GF-D8 (cell line): ENCODE measurements at places on chromosomes 2 and 18.
A peak's percentile ranks its signal among the peaks of the same experiment; 100 is the strongest.

GRCh38 chr2:37109523-37109922 lies 25.2 kb downstream of the GPATCH11 start:
- DNase-seq: no peak

DNA sequence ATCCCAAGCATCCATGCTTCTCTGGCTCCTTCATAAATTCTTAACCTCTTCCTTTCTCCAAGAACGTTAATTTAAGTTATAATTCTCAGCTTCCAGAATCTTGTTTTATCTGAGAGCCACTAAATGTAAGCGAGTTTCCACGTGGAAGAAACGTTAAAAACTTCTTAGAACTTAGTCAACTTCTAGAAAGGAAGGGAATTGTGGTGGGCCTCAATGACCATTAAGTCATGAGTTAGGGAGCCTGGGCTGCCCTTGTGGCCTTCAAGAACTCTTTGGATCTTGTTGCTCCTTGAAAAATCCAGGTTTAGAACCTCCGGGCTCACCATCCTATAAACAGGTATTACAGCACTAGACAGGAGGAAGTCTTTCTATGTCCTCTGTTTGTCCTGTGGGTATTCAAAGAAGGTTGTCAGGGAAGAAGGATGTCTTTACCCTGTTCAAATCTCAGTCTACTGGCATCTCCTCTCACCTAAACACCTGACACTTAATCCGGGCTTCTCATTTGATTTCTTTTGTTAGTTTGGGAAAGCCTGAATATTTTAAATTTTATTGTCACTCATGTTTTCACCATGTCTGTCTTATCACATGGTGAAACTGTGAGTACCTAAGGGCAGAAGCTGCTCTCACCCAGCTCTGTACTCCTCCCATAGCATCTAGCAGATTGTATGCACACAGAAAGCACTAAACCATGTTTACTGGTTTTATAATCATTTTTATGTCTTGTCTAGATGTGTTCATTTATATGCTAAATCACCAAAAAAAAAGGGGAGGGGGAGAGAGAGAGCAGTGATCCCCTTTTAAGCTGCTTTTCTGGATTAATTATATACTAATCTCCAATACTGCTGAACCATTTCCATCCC lies 6.3 kb downstream of the RND3 start:
- no peak for DNase-seq

DNA sequence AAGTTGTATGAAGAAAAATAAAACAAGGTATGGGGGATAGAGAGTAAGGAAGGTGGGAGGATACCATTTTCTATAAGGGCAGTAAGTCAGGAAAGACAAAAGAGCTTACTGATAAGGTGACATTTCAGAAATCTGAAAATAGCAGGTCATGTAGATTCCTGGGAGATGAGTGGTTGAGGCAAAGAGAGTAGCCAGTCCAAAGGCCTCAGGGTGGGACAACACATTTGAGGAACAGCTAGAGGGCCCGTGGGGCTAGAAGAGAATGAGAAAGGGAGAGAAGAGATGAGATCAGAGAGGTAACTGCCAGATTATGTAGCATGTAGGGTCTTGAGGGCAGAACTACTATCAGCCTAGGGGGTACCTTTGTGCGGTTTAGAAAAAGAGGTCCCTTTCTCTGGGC lies 2.9 kb downstream of the CLHC1 start:
- no peak for DNase-seq

DNA sequence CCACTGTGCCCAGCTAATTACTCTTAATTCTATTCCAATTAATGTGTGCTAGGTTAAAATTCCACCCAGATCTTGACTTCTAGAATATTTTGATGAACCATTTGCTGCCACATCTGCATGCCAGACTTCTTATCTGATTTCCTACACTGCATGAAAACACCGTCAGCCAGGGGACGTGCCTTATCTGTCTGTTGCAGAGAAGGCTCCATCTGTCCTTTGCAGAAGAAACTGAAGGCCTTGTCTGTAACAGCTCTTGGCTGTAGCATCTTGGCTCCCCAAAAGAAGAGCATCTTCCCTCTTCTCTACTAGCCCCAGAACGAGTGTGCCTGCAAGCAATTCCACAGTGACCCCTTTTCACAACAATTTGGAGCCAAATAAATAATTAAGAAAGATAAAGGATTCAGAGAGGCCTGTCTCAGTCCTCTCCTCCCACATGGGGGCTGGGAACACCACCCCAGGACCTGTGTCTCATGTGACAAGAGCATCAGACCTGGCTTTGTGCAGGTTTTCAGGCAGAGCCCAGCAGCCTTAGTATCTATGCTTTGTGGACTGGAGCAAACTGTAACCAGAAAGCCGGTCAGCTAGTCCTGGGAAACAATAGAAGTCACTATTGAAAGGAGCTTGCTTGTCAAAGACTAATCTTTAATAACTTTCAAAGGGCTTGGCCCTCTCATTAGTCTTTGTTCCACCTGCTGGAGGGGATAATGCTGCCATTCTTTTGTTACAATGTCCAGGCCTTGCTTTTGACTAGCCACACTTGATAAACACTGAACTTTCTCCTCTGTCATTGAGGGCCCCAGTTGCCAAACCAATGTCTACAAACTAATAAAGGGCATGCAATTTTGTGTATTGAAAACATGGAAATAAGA lies 84.0 kb upstream of the NEUROD1 start:
- DNase-seq: no peak

DNA sequence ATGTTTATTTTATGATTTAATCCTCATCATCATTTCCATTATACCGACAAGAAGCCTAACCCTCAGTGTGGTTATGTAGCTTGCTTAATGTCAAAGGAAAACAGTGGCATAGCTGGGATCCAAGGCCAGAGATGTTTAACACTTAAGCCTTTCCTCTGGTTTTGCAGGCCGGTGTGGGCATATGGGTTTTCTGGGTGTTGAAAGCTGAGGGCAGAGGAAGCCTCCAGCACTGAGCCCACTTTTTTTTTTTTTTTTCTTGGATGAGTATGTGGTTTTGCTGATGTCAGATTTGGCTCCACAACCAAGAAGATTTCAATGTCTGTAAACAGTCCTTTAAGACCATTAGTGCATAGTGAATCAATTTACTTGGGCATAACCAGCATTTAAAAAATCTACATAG lies 41.3 kb downstream of the LHCGR start:
- no peak for DNase-seq

DNA sequence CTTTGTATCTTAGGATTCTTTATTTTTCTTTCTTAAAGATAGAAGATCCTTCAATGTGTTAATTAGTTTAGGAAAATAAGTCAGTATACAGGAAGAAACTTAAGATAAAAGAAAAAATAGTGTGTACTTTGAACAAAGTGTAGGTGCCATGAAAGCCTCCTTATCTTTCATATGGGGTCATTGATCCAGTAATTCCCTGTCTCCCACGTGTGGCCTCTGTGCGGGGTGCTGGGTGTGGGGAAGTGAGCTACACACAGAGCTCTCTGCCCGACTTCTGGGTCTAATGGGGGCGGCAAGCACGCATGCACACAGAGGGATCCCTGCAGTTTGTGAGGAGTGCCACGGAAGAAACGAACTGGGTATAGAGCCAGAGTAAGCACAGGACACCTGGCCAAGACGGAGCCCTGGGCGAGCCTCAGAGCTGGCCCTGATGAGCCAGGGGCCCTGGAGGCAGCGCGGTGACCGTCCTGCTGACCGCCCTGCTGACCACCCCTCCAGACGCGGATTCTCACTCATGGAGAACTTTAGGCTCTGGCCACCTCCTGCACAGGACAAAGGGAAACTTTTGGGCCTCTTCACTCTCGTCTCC lies 253.5 kb downstream of the ACKR3 start:
- DNase-seq: no peak

DNA sequence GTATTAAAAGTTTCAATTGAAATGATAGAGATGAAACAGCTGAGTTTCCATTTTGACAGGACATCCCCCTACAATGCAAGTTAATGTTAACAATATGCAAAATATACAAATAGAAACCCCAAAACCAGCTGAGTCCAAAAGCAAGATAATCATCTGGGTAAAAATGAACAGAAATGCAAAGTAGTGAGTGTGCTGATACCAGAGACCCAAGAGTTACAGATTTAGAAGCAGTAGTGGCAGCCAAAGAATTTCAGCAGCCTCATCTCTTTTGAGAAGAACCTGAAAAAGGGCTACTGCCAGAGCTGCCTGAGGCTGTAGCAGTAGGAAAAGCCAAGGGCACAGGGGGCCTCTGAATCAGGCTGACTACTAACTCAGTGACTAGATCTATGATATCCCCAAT lies 82.6 kb downstream of the THADA start:
- no peak for DNase-seq

GRCh38 chr2:118801151-118801550 lies 46.3 kb downstream of the EN1 start:
- no peak for DNase-seq

- DNase-seq: no peak
These were observed 29.5 kb upstream of the ODC1 start for GRCh38 chr2:10477443-10478297.

DNA sequence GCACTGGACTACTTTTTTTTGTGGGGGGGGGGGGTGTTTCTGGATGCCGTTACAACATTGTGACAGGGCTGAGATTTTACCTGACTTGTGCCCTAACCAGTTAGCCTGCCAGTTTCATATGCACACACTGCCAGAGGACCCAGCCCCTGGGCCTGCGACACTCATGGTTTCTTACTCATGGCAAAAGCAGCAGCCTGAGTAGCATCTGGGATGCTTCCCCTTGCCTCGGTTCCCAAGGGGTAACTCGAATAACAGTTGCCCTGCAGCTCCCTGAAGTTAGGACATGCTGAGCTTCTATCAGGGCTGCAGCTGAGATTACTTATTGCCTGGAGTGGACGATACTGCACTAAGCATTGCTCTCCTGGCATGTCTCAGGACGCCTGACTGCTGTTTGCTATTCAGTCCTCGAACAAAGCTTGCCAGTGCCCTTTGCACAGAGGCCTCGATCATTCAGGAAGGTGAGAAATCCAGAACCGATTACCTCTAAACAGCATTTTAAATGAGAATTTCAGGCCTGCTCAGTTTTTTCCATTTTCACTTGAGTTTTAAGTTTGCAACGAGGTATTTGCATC lies 47.9 kb downstream of the TRPM8 start:
- DNase-seq: no peak

DNA sequence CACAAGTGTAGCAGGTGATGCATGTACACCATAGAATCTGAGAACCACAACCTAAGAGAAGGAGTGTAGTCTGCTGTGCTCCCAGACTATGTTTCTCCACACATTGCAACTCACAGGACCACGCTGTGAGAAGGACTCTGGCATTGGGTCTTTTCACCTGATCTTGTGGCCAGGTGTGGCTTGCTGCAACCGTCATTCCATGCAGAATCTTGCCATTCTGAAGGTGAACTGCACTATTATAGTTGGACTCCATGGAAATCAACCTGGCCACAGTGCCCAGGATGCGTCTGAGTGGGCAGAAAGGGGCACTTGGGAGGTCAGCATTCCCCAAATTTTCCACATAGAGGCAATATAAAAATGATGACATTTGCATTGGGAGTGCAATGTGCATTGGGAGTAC lies 122.2 kb downstream of the CAPN13 start:
- no peak for DNase-seq

GRCh38 chr2:147630585-147630984 lies 214.2 kb upstream of the ACVR2A start:
- DNase-seq: no peak

GRCh38 chr2:8544786-8545694 lies 136.8 kb upstream of the ID2 start:
- peak; percentile 93 for DNase-seq

DNA sequence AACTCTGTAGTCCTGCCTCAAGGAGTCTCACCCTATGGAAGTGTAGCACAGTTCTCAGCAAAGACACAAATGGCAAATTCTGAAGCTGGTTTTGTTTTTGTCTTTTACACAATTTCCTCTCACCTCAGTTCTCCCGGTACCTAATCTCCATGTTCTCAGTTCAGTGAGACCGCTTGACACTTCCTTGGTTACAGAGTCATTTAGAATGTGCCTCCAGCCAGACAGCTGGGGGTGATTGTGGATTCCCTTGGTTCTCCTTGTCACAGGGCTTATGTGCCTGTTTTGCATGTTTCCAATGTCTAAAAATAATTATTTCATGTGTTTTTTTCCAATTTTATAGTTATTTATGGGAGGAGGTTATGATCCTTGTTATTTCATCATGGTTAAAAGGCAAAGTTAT lies 379.5 kb upstream of the MAP2 start:
- no peak for DNase-seq

- no peak for DNase-seq
These were observed 167.7 kb downstream of the PLCL1 start for GRCh38 chr2:197972061-197972460.

DNA sequence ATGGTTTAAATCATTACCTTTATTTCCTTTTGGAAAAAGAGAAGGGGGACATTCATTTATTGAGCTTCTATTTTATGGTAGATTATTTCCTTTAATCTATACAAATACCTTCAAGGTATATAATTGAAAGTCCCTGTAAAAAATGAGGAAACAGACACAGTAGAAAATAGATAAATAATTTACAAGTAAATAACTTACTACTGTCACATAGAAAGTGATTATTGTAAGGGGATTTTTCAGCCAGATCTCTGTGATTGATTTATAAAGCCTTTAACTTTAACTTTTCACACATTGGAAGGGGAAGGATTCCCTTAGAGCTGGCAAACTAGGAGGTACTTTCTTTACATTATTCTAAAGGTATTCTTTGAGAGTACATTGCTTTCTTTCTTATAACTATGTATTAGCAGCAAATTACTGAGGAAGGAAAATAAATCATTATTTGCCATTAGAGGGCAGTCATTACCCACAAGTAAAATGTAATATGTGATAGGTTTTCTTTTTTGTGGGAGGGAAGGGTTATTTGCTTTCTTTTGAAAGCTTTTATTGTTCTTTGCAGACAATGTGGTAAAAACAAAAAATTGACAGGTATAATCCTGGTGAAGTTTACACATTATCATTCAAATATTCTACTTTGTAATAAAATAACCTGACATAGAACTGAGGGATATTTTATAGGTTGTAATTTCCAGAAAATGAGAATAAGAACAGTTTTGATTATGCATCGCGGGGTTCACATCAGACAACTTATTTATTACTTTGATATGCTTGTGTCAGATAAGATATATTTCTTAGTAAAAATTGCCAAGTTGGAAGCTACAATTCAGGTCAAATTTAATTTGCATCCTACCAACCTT lies 24.8 kb upstream of the RPE start:
- peak; percentile 36 for DNase-seq

DNA sequence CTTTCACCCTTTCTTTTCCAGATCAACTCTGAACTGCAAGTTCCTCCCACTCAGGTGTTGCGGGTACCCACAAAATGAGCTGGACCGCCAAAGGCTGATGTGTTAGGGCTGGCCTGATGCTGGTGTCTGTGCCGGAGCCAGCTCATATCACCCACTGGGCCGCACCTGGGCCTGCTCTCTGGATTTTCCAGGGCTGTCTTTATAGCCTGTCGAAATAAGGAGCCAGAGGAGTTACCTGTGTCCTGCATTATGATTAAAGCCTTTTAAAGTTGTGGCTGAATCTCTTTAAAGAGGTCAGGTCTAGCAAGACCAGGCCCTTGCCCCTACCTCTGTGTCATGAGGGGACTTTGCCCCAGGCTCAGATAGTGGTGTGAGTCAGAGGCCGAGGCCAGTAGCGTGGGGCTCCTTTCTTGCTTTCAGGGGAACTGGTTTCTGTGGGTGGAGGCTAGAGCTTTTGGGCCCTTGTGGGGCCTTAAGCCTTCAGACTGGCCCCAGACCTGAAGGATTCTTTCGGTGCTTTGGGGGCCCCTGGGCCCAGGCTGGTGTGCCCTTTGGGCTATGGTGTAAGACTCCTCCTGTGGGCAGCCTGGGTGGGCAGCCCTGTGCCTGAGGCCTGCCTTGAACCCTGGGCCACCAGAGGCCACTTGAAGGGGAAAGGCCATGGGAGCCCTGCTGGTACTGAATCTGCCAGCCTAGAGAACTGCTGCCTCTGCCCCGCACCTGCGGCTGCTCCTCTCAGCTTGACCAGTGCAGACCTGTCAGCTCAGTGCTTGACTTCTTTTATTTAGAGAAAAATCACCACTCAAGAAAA lies 21.3 kb downstream of the OTOF start:
- DNase-seq: no peak

GRCh38 chr2:136319651-136320050 lies 201.7 kb upstream of the CXCR4 start:
- DNase-seq: no peak
